ENCODE measurements at places on chromosomes 1 and 21.

DNA sequence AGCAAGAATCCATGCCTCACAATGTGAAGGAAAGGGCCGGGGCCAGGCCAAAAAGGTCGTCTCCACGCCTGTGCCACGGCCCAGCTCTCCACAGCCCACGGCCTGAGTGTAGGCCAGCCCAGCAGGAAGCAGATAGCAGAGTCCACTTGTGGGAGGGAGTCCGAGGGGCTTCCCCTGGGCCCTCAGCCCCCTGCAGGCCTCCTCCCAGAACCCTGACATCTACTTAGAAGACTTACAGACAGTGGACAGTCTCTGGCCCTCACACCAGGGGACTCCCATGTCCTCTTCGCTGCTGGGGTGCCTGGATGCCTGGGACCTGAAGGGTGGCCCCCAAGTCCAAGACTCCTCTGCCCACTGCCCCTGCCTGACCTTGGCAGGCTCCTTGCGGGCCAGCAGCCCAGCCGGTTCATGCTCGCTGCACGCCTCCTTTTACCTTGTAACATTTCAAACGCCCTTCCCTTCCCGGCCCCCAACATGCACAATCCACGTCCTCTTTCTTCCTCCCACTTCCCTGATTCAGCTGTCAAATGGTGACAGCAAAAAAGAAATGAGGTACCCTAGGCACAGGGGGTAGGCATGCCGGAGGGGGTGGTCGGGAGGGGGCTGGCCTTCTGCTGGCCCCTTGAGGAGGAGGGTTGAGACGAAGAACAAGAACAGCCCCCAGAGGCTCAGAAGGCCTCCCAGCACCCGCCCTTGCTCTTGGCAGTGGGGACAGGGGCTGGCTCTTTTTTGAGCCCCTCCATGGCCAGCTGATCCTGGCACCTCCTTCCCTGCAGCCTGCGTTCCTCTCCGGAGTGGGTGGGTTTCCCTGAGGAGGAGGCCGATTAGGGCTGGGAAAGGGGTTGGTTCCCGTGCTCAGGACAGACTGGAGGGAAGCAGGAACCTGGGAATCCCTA lies 997 bp upstream of the PTPN7 start:
- peak; percentile 17 for DNase-seq

- no peak for DNase-seq
Observed at GRCh38 chr1:20115479-20115878, 3.9 kb downstream of the PLA2G2D start.

- no peak for DNase-seq
Observed at GRCh38 chr1:95685081-95685480, 451.1 kb downstream of the RWDD3 start.

DNA sequence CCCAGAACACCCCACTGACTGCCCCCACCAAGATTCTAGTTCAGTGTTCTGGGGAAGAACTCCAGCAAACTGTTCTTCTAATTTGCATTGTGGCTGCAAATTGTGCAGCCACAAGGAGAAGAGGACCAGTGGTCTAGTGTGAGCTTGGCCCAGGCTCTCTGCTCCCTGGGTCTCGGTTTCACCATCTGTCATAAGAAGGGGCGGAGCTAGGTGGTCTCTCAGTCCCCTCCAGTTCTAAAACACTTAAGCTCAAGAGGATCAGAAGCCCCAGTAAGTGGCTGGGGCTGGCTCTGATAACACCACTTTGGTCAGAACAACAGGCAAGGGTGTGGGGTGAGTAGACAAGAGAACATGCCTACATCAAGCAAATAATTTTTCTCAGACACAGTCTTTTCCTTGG lies 99.9 kb downstream of the BEND5 start:
- no peak for DNase-seq

GRCh38 chr21:15564907-15565306 lies 164.9 kb upstream of the USP25 start:
- no peak for DNase-seq

- no peak for DNase-seq
Observed at GRCh38 chr1:201282931-201283829, at the start of gene PKP1. PKP1 (plus strand) TSS chr1:201283506; CDS start chr1:201283703, 197 bp downstream.

DNA sequence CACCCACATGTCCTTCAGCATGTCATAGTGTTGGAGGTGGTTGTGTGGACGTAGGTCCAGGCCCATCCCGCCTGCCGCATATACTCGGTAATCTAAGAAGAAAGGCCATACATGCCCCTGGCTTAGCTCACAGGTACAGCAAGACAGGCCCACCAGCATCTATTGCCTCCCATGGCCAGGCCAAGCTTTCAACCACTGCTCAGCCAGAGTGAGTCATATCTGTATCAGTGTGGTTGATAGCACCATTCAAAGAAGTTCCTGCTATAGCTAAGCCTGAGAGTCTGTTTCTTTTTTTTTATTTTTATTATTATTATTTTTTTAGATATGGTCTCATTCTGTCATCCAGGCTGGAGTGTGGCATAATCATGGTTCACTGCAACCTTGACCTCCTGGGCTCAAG lies 17.0 kb downstream of the KLHDC8A start:
- no peak for DNase-seq

DNA sequence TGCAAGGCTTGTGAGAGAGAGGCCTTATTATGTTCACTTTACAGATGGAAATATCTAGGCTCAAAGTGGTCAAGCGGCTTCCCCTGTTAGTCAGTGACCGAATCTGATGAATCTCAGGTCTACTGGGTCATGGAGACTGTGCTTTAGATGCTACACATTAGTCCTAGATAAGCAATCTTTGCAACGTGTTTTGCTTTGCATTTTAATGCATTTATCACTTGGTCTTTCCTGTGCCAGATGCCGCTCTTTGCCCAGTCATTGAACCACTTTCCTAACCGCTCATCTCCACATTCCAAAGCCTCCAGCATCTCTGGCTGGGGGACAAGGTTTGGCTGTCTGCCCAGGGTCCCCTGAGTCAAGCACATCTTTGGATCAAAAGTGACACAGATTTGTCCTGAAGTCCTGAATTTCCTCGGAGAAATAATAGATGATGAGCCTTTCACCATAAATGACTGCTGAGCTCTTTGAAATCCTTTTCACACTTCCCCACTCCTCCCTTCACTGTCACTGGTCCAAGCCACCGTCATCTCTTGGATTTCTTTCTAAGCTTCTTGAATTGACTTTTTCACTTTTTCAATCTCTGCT lies 96.0 kb upstream of the USP24 start:
- no peak for DNase-seq
